ENCODE measurements at places on chromosomes 1 and 21.

DNA sequence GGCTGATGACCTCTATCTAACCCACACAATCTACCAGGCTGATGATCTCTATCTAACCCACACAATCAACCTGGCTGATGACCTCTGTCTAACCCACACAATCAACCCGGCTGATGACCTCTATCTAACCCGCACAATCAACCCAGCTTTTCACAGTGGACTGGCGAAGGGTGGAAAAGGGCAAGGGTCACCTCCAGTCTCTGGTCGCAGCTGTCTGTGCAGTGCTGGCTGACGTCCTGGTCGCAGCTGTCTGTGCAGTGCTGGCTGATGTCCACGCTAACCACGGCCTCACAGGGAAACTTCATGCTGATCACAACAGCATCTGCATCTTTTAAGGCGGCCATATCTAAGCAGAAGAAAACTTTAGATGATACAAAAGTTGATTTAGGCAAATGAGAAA is 12.2 kb upstream of the CCDC27 start:
- DNase-seq = no peak

DNA sequence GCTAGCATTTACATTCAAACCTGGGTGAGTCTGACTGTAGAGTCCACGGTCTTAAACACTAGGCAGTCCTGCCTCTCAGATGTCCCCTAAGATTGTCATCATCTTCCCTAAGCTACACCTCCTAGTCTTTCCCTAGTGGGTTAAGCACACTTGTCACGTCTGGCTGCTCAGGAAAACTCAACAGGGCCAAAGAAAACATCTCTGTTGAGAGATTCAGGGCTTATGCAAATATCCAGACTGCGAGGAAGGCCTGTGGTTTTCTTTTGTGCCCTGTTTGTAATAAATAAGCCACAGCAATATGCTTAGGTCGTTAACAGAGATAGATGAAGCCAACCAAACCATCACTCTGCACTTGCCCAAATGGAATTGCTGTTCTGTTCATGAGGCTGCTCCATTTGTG is 472.6 kb upstream of the DEPDC1 start:
- no peak for DNase-seq

GRCh38 chr1:156947127-156947526 is 26.7 kb downstream of the LRRC71 start:
- no peak for DNase-seq

- DNase-seq = no peak
Measured at GRCh38 chr1:238457610-238458009, 566.9 kb upstream of the ZP4 start.

GRCh38 chr1:119453021-119453420 is 38.1 kb downstream of the HSD3B2 start:
- DNase-seq = no peak

Data from CD4-positive, alpha-beta T cell (primary cell).